Putamen (tissue), 1 donor: ENCODE measurements at places on chromosomes 5 and 9.

DNA sequence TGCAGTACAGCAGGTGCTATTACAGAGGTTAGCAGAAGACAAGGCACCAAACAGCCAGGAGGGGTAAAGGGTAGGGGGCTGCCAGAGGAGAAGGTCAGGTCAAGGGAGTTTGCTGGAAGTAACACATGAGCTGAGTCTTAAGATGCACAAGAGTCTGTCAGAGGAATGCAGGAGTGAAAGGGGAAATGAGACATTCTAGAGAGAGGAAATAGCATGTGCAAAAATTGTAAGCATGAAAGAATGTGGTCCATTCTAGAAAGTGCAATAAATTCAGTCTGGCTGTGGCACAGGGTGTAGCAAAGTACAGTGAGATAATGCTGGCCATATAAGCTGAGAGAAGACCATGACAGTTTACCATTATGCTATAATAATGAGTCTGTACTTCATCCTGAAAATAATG lies 6.6 kb downstream of the GOLGA1 start:
- DNase-seq: no peak

DNA sequence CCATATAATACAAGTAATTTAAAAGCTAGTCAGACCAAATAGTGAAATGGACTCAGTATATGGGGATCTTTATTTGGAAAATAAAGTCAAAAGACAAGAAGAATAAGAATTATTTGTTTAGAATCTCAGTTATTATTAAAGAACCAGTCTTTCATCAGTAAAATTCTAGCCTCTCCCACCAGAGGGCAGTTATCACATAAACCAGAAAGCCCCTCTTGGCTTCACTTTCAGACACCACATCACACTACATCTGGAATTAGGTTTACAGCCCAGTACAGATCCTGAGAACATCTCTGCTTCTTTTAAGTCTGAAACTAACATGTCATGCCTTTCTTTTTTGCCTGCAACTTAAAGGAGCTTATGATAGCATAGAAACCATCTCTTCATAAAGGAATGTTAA lies 12.2 kb upstream of the HSPB3 start:
- no peak for DNase-seq

- no peak for DNase-seq
These were observed 6.1 kb upstream of the COL5A1 start for GRCh38 chr9:134635351-134636148.

- DNase-seq: no peak
These were observed 118.1 kb downstream of the C9orf152 start for GRCh38 chr9:110089681-110090370.
